Smooth muscle cell of bladder (primary cell): ENCODE measurements at places on chromosomes 13 and 19. TPM values are rescaled to one million over a fixed set of nuclear protein-coding genes. Genes with fewer than 3 reads are reported as not detected.

The CABP5 gene
- not detected in 2 replicates for total RNA-seq

The SULT2B1 gene
- total RNA-seq = 0.09 and 0.28 TPM in 2 replicates

The FPR1 gene
- total RNA-seq = 0.09 and 0.14 TPM in 2 replicates

The CLDN10 gene
- total RNA-seq = not detected in 2 replicates

The CEACAM8 gene
- not detected in 2 replicates for total RNA-seq

The NDUFB7 gene
- total RNA-seq = 281 and 388 TPM in 2 replicates

The SHISA7 gene
- not detected in 2 replicates for total RNA-seq

The ZNF439 gene
- total RNA-seq = 5.8 and 6.0 TPM in 2 replicates

The ARL11 gene
- not detected in 2 replicates for total RNA-seq

The SERPINE3 gene
- total RNA-seq = not detected in 2 replicates

The OR4F17 gene
- under 0.01 TPM in 1 of 2 replicates, not detected in the other for total RNA-seq

The ZFP36 gene
- 1.3 TPM in 2 replicates for total RNA-seq

The ZNF414 gene
- total RNA-seq = 2.8 and 4.4 TPM in 2 replicates

The SEMA6B gene
- total RNA-seq = 0.14 and 0.37 TPM in 2 replicates

The RFPL4A gene
- total RNA-seq = not detected in 2 replicates

The SPIB gene
- not detected in 2 replicates for total RNA-seq

The SMIM24 gene
- total RNA-seq = not detected in 2 replicates

The ZNF728 gene
- total RNA-seq = under 0.01 and 0.28 TPM in 2 replicates

The GIPC1 gene
- 113 and 124 TPM in 2 replicates for total RNA-seq

The DNAJC15 gene
- 16.1 and 17.1 TPM in 2 replicates for total RNA-seq

The SBSN gene
- 2.1 and 9.3 TPM in 2 replicates for total RNA-seq

The GNG7 gene
- 0.14 and 0.37 TPM in 2 replicates for total RNA-seq

The ADGRE3 gene
- not detected in 2 replicates for total RNA-seq

The XPO4 gene
- total RNA-seq = 12.7 and 13.7 TPM in 2 replicates

The KLK2 gene
- total RNA-seq = not detected in 2 replicates

The RANBP3 gene
- total RNA-seq = 30.6 and 33.7 TPM in 2 replicates

The PTGER1 gene
- 4.8 and 25.6 TPM in 2 replicates for total RNA-seq

The C19orf73 gene
- 0.28 and 0.83 TPM in 2 replicates for total RNA-seq

The PAK4 gene
- total RNA-seq = 3.1 and 4.2 TPM in 2 replicates

The SIGLEC8 gene
- total RNA-seq = not detected in 2 replicates

The CYP4F11 gene
- total RNA-seq = not detected in 2 replicates

The ACER1 gene
- total RNA-seq = not detected in 2 replicates

The SIGLEC5 gene
- not detected in 2 replicates for total RNA-seq

The JAK3 gene
- 1.00 and 2.3 TPM in 2 replicates for total RNA-seq

The ZGLP1 gene
- 0.28 and 0.37 TPM in 2 replicates for total RNA-seq

The CIRBP gene
- 222 and 279 TPM in 2 replicates for total RNA-seq

The CLEC17A gene
- 0.28 TPM in 1 of 2 replicates, not detected in the other for total RNA-seq
